ENCODE measurements at places on chromosomes 6 and 20.
A peak's percentile ranks its signal among the peaks of the same experiment; 100 is the strongest.

DNA sequence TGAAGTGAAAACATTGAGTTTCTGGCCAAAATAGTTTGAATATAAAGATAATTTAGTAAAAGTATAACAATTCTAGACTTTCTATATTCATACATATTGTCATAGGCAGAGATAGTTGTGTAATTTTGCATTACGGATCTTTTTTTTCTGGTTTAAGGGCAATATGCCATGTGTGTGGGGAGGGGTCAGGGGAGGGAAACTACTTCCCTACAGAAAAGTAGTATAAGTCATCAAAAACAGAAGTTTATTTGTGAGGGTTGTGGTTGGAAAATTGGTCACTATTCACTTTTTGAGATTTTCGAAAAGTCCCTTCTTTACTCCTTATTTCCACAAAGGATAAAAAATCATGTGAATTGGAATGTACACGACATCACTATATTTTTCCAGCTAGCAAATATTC is 288.2 kb upstream of the PREP start:
- DNase-seq = no peak

DNA sequence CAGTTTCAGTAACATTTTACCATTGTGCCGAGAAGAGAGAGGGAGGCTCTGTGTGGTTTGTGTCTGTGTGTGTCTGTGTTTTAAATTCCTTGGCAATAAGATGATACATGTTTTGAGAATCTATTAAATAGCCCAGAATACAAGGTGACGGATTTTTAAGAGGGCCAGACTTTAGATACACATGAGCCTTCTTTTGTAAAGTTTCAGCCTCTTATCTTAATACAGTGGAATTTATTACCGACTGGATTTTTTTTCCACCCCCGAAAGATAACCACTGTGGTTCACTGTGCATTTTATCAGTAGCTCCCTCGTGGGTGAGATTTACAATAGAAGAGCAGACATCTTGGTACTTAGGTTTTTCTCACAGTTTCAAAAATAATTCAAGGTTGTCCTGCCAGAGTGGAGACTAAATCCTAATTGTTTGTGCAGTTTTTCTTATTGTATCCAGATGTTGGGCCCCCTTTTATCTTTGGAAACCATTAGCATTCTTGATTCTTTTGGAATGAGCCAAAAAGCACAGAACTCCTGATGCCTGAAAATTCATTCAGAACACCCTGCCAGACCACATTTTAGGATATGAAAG is 49.9 kb downstream of the STK4 start:
- DNase-seq = no peak

DNA sequence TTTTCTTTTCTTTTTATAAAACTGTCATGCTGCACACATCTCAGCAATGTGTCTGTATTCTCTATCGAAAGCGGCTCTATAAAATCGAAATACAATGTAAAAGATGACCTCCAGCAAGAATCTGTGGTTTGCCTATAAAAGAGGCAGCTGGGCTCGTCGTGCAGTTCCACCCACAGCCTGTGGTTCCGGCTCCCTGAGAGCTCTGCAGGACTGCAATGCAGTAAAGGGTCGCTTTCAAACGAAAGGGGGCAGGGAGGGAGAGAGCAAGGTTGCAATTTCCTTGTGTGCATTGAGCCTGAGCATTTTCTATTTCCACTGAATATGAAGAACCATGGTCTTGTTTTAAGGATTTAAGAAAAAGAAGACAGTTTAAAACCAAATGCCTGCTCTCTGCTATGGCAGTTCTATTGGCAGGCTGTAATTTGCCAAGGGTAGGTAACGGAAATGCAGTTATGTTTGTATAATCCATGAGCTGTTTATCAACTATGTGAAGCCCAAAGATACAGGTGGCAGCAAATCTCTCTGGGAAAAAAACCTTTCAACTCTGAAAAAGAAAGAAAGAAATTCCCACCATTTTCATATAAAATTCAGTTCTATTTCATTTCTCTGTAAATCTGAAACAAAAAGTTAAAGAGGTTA is 236.5 kb downstream of the HACE1 start:
- no peak for DNase-seq

DNA sequence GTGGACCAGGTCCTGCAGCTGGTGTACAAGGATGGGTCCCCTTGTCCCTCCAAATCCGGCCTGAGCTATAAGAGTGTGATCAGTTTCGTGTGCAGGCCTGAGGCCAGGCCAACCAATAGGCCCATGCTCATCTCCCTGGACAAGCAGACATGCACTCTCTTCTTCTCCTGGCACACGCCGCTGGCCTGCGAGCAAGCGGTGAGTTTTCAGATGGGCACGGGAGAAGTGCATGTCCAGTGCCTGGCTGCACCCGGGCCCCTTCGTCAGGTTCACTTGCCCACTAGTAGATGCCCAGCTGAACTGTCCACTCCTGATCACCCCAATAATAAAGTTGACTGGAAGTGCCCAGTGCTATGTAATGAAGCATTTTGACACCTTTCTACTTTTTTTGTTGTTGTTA is 48.3 kb upstream of the SLC22A1 start:
- DNase-seq = no peak

DNA sequence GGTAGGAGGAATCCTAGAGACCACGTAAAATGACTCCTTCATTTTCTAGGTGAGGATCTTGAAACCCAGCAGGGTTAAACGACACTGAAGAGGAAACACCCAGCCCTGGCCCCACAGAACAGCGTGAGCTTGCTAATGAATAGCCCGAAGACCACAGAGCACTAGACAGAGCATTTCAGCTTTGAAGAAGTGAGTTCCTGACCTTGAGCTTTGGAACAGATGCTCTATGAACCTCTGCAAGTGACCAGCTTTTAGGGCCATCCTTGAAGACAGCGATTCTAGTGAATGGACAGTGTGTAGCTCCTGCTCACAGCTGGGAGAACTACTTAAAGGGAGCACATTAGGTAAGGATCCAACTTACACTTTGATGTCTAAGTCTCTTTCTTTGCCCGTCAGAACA is 74.0 kb upstream of the FRMD1 start:
- peak; percentile 8 for DNase-seq

DNA sequence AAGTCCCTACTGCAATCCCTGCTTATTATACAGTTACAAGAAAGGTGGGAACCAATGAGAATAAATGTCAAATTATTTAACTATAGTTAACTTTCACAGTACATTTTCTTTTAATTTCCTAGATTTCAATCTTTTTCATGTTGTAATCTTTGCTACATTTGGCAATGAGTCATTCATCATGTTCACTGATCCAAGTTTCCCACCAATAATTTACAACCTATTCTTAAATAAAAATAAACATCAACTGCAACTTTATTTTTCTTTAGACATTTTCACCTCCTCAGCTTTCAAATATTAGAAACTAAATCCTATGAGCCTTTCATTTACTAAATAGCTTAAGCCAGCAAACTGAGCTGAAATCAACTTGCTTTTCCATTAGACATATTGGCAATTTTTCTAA is 541.3 kb upstream of the BTBD3 start:
- DNase-seq = no peak

GRCh38 chr6:167660944-167661551 is 165.7 kb upstream of the AFDN start:
- no peak for DNase-seq
